ENCODE measurements at places on chromosomes 7 and 10.

GRCh38 chr10:35210961-35211360 lies 84.3 kb downstream of the CREM start:
- H3K4me1 ChIP-seq: peaks cover 17% of the 10 kb centered on the region
- no peak overlapping the region for H3K27ac ChIP-seq
- H3K27me3 ChIP-seq: no peaks in the 10 kb centered on the region
- peaks cover 4% of the 10 kb centered on the region for H3K36me3 ChIP-seq
- no peak overlapping the region for H3K4me3 ChIP-seq

GRCh38 chr10:72173262-72173618 lies 42.6 kb upstream of the ANAPC16 start:
- no peaks in the 10 kb centered on the region for H3K4me1 ChIP-seq
- no peak for DNase-seq
- no peaks in the 10 kb centered on the region for H3K27me3 ChIP-seq
- peak overlapping the region; percentile 81 for H3K27ac ChIP-seq
- H3K36me3 ChIP-seq: no peaks in the 10 kb centered on the region

DNA sequence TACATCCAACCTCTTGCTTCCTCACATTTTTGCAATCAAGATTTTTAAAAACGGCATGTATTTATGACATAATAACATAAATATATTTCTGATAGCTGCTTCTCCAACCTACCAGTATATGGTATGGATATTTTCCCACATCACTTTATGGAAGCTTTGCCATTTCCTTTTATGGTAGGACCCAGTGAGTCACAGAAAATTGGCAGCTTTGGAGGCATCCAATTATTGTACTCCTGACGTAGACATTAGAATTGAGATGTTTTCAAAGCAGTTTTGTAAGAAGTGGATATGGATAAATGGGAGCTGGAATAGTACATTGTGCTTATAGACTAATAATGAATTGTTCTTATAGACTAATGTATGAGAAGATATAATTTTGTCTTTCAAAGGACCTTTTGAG lies 23.8 kb upstream of the BICC1 start:
- H3K4me3 ChIP-seq: no peak overlapping the region
- no peak overlapping the region for H3K27ac ChIP-seq
- peaks cover 14% of the 10 kb centered on the region for H3K4me1 ChIP-seq
- H3K27me3 ChIP-seq: no peaks in the 10 kb centered on the region

GRCh38 chr10:109966961-109967738 lies 40.6 kb upstream of the ADD3 start:
- peaks cover 39% of the 10 kb centered on the region for H3K4me1 ChIP-seq
- no peaks in the 10 kb centered on the region for H3K27me3 ChIP-seq
- H3K36me3 ChIP-seq: no peaks in the 10 kb centered on the region
- DNase-seq: peak; percentile 97

DNA sequence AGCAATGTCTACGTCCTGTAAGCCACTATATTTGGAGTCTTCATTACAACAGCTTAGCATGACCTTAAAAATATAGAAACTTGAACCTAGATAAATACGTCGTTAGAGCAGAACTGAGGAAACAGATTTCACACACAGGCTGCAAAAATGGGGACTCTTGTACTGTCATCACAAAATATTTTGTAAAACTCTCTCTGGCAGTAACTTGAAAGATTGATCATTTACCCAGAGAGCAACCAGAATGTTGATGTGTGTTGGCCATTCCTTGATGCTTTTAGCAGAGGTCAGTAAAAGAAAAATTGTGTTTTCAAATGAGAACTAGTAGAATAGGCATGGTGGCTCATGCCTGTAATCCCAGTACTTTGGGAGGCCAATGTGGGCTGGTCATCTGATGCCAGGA lies 14.5 kb upstream of the PON1 start:
- H3K36me3 ChIP-seq: no peaks in the 10 kb centered on the region
- H3K4me3 ChIP-seq: no peak overlapping the region
- H3K4me1 ChIP-seq: peaks cover 4% of the 10 kb centered on the region
- DNase-seq: no peak
- no peaks in the 10 kb centered on the region for H3K27me3 ChIP-seq
- no peak overlapping the region for H3K27ac ChIP-seq

GRCh38 chr7:93146472-93147141 lies 1.6 kb downstream of the SAMD9L start:
- no peak for DNase-seq
- H3K4me3 ChIP-seq: no peak overlapping the region
- peaks cover 26% of the 10 kb centered on the region for H3K4me1 ChIP-seq
- no peaks in the 10 kb centered on the region for H3K27me3 ChIP-seq
- H3K27ac ChIP-seq: peak overlapping the region; percentile 3
- H3K36me3 ChIP-seq: peaks cover 16% of the 10 kb centered on the region

- DNase-seq: no peak
- H3K27me3 ChIP-seq: peaks cover 18% of the 10 kb centered on the region
- no peak overlapping the region for H3K27ac ChIP-seq
- H3K36me3 ChIP-seq: no peaks in the 10 kb centered on the region
These were observed 1.8 kb downstream of the CPXM2 start for GRCh38 chr10:123889821-123890220.

DNA sequence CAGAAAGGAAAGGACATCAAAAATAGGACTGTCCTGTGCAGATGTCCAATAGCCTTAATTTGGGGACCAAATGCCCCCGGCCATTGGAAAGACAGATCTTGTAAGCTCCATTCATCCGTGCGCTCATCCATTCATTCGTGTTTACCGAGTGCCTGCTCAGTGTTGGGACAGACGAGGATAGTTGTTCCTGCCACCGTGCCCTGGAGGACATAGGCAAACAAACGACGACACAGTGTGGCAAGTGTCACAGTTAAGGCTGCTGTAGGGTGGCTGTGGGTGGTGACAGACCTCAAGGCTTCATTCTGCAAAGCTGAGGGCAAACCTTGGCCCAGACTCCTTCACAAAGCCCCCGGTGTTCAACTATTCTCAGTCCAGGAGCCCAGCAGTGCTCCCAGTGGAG lies 27.6 kb downstream of the MKI67 start:
- no peak for DNase-seq
- no peak overlapping the region for H3K4me3 ChIP-seq
- H3K36me3 ChIP-seq: no peaks in the 10 kb centered on the region
- no peaks in the 10 kb centered on the region for H3K27me3 ChIP-seq
- no peaks in the 10 kb centered on the region for H3K4me1 ChIP-seq

DNA sequence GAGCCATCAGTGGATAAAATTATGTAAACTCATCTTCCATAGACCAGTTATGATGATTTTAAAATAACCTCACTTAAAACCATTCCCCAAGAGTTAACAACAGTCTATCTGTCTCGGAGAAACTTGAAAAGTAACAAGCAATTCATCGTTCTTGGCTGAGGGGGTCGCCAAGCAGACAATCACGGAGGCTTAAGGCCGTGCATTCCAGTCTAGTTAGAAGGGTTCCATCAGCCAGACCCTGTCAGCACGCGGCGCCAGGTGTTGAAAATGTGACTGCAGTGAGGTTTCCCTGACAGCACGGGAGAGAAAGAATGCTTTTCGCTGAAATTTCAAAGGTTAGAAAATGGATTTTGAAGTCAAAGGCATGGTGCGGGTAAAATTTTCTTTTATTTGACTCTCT lies 1025.0 kb upstream of the CELF2 start:
- no peak overlapping the region for H3K4me3 ChIP-seq
- H3K4me1 ChIP-seq: no peaks in the 10 kb centered on the region
- no peaks in the 10 kb centered on the region for H3K27me3 ChIP-seq
- DNase-seq: peak; percentile 8
- H3K36me3 ChIP-seq: no peaks in the 10 kb centered on the region

GRCh38 chr10:27822301-27822700 lies 76.7 kb upstream of the MKX start:
- no peak overlapping the region for H3K4me3 ChIP-seq
- H3K36me3 ChIP-seq: no peaks in the 10 kb centered on the region
- H3K4me1 ChIP-seq: no peaks in the 10 kb centered on the region
- H3K27me3 ChIP-seq: no peaks in the 10 kb centered on the region

- H3K36me3 ChIP-seq: no peaks in the 10 kb centered on the region
- peak; percentile 95 for DNase-seq
These were observed 20.5 kb upstream of the COL1A2 start for GRCh38 chr7:94374231-94374630.

GRCh38 chr10:70588255-70588654 lies 14.3 kb downstream of the PRF1 start:
- no peaks in the 10 kb centered on the region for H3K27me3 ChIP-seq
- H3K27ac ChIP-seq: no peak overlapping the region
- no peak for DNase-seq
- H3K36me3 ChIP-seq: no peaks in the 10 kb centered on the region

GRCh38 chr10:88064608-88065382 lies 201.4 kb downstream of the PTEN start:
- peaks cover 32% of the 10 kb centered on the region for H3K4me1 ChIP-seq
- peak overlapping the region; percentile 74 for H3K27ac ChIP-seq

DNA sequence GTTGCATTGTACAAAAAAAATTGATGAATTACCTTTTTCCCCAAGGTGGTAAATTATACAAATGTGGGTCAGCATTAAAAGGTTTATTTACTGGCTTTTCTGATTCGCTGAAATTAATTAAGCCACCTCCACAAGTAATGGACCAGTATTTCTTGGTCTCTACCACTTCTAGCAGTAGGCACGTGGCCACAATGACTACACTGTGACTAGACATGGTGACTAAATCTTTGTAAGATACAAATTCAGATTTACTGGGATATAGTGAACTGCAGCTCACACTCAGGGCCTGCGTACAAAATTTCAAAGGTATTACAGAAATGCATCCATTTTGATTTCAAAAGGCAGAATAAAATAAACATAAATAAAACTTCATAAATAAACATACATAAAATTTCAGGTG lies 10.9 kb downstream of the HPSE2 start:
- H3K4me1 ChIP-seq: no peaks in the 10 kb centered on the region
- H3K27ac ChIP-seq: no peak overlapping the region
- no peak for DNase-seq
- no peak overlapping the region for H3K4me3 ChIP-seq
- peaks cover 3% of the 10 kb centered on the region for H3K27me3 ChIP-seq

- no peak overlapping the region for H3K4me3 ChIP-seq
- no peaks in the 10 kb centered on the region for H3K36me3 ChIP-seq
- H3K27ac ChIP-seq: no peak overlapping the region
- no peaks in the 10 kb centered on the region for H3K27me3 ChIP-seq
These were observed 134.6 kb upstream of the FGFR2 start for GRCh38 chr10:121732656-121733445.

- DNase-seq: no peak
- peaks cover 31% of the 10 kb centered on the region for H3K4me1 ChIP-seq
- H3K4me3 ChIP-seq: no peak overlapping the region
These were observed 111.2 kb downstream of the ZMIZ1 start for GRCh38 chr10:79179957-79180309.

DNA sequence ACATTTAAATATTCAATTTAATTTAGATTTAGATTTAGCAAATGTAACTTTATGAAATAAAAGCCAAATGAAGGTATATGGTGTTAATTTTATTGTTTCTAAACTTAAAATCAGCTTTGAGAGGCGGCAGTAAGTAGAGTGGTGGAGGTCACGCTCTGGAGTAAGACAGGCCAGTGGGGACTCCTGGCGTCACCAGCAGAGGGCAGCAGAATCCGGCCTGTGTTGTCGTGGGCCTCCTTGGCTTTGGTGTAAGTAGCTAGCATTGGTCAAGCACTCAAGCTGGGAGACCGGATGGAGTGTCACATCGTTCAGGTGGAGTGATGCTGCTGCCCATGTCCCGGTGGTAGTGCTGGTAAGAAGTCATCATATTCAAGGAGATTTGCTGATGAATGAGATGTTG lies 98.7 kb upstream of the DNAJB6 start:
- no peaks in the 10 kb centered on the region for H3K27me3 ChIP-seq
- peaks cover 6% of the 10 kb centered on the region for H3K36me3 ChIP-seq
- H3K4me3 ChIP-seq: no peak overlapping the region
- no peak overlapping the region for H3K27ac ChIP-seq
- H3K4me1 ChIP-seq: no peaks in the 10 kb centered on the region
- no peak for DNase-seq

DNA sequence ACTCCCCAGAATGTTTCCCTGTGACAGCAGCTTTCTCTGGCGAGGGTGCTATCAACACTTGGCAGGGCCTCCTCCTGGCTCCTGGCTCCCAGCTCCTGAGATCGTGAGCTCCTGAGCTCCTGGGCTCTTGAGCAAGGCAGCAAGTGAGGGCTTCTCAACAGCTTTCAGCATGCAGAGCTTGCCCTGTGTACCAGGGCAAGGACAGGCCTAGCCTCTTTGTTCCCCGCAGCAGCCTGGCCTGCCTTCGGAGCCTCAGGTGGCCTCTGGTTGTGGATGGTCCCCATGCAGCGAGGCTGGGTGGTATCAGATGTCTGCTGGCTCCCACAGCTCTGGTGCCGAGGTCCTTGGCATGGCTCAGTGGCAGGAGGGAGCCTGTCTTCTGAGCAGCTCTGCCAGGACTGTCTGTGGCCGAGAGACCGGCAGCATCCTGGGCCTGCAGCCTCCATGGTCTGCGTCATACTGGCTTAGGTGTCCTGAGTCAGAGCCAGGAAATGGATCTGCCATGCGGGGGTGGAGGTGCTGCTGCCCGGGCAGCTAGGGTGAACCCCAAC lies 44.2 kb downstream of the ZMIZ1 start:
- H3K27me3 ChIP-seq: no peaks in the 10 kb centered on the region
- H3K36me3 ChIP-seq: no peaks in the 10 kb centered on the region
- peaks cover 47% of the 10 kb centered on the region for H3K4me1 ChIP-seq
- no peak for DNase-seq
- H3K27ac ChIP-seq: peak overlapping the region; percentile 52

GRCh38 chr7:67525588-67525987 lies 529.0 kb downstream of the TYW1 start:
- H3K27me3 ChIP-seq: no peaks in the 10 kb centered on the region
- no peak overlapping the region for H3K27ac ChIP-seq
- no peaks in the 10 kb centered on the region for H3K4me1 ChIP-seq
- peak overlapping the region; percentile 7 for H3K4me3 ChIP-seq
- no peak for DNase-seq
- no peaks in the 10 kb centered on the region for H3K36me3 ChIP-seq

DNA sequence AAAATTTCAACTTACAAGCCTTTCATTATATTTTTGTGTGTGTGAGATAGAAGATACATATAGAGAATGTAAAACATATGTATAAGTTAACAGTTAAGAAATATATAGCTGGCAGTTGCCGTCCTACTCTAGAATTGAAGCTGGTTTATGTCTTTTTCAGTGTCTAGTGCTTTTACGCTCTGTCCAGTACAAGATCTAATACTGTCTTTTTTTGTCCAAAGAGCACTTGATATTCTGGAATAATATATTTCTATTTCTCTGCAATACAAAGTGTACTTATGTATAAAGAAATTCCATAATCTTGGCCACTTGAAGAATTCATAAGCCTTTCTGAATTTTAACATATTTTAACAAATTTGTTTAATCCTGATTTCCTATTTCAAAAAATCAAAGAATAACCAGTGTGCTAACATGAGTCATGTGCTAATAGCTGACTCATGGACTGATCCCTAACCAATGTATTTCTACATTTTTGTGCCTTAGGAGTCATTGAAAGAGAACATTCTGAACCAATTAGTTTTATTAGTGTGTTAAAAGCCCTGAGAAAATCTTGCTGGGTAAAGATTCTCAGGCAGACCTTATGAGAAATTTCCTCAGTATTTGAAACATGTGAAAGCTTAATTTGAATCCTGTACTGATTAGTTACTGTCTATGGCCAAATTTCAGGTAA lies 73.2 kb upstream of the CCAR1 start:
- DNase-seq: no peak
- no peak overlapping the region for H3K27ac ChIP-seq
- no peaks in the 10 kb centered on the region for H3K27me3 ChIP-seq
- H3K4me3 ChIP-seq: no peak overlapping the region

- peaks cover 22% of the 10 kb centered on the region for H3K4me1 ChIP-seq
- H3K36me3 ChIP-seq: no peaks in the 10 kb centered on the region
- no peak overlapping the region for H3K27ac ChIP-seq
- DNase-seq: no peak
- no peaks in the 10 kb centered on the region for H3K27me3 ChIP-seq
- H3K4me3 ChIP-seq: no peak overlapping the region
These were observed 28.9 kb downstream of the ADD3 start for GRCh38 chr10:110036640-110037039.

Measured in lung (tissue), 17 donors.